Fibroblast of lung (primary cell): ENCODE measurements at places on chromosomes 4 and X. TPM values are rescaled to one million over a fixed set of nuclear protein-coding genes. Genes with fewer than 3 reads are reported as not detected.

DNA sequence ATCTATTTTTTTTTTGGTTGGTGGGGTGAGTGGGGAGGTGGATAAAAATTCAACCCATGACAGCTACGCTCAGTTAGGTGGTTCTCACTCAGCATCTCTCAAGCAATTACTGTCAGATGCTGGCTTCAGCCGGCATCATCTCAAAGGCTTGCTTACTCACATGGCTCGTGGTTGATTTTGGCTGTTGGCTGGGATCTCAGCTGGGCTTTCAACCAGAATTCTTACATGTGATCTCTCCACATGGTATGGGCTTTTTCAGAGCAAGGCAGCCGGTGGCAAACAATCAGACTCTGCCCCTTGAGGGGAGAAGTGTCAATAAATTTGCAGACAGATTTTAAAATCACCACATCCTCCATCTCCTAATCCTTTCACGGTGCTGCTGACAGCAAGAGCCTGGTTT, 47.2 kb downstream of the SLC34A2 start:
- no peak overlapping the region for H3K27ac ChIP-seq
- no peaks in the 10 kb centered on the region for H3K36me3 ChIP-seq
- no peaks in the 10 kb centered on the region for H3K4me1 ChIP-seq
- H3K27me3 ChIP-seq = no peaks in the 10 kb centered on the region
- no peak overlapping the region for H3K4me3 ChIP-seq
- DNase-seq = peak; percentile 19

DNA sequence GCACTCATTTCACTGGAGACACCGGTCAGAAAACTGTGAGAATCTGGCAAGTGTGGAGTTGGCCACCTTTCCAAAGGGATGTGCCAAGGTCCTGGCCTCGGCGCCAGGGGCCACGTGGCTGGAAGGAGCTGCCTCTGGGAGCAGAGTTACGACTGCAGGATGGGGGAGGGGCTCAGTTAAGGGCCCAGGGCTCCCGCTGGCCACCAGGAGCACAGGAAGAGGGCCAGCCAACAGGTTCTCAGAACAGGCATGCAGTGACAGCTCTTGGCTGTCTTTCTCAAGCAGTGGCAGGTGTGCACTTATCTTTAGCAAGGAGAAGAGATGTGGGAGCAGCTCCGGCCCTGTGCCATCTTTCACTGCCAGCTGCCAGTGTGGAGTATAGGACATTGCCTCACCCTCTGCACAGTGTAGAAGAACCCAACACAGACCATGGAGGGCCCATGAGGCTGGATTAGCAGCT, 115.9 kb upstream of the RBPJ start:
- no peaks in the 10 kb centered on the region for H3K36me3 ChIP-seq
- no peaks in the 10 kb centered on the region for H3K27me3 ChIP-seq
- DNase-seq = no peak
- H3K4me3 ChIP-seq = no peak overlapping the region
- no peak overlapping the region for H3K27ac ChIP-seq

DNA sequence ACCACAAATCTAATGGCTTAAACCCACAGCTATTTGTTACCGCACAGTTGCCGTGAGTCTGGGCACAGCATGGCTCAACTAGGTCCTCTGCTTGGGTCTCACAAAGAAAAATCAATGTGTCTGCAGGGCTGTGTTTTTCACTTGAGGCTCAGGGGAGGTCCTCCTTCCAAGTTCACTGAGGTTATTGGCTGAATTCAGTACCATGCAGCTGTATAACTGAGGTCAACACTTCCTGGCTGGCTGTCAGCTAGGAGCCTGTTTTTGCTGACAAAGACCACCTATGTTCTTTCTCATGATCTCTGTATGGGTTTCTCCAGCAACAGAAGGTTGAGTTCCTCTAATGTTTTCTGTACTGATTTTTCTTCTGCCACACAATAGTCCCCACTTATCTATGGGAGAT, 736.7 kb upstream of the PRKX start:
- H3K4me3 ChIP-seq = no peak overlapping the region
- no peak for DNase-seq

- no peaks in the 10 kb centered on the region for H3K27me3 ChIP-seq
- H3K4me3 ChIP-seq = no peak within 1 kb of the TSS
- no peaks in the 10 kb centered on the region for H3K4me1 ChIP-seq
- DNase-seq = no peak
- H3K36me3 ChIP-seq = no peaks in the 10 kb centered on the region
These were observed at the start of gene CAPN6 for GRCh38 chrX:111270339-111270738. Gene CAPN6, minus strand, starts transcription at chrX:111270483. Its CDS starts 6,547 bp downstream, at chrX:111263936.

- H3K36me3 ChIP-seq = no peaks in the 10 kb centered on the region
- no peaks in the 10 kb centered on the region for H3K4me1 ChIP-seq
- H3K27me3 ChIP-seq = no peaks in the 10 kb centered on the region
- H3K4me3 ChIP-seq = no peak overlapping the region
- H3K27ac ChIP-seq = no peak overlapping the region
- no peak for DNase-seq
These were observed 318.4 kb downstream of the DHX15 start for GRCh38 chr4:24265989-24266388.

GRCh38 chr4:96593422-96593821, 753.5 kb downstream of the PDHA2 start:
- no peaks in the 10 kb centered on the region for H3K36me3 ChIP-seq
- H3K4me3 ChIP-seq = no peak overlapping the region
- no peaks in the 10 kb centered on the region for H3K27me3 ChIP-seq

- DNase-seq = peak; percentile 71
- peak overlapping the region; percentile 14 for H3K4me3 ChIP-seq
- no peaks in the 10 kb centered on the region for H3K27me3 ChIP-seq
- peaks cover 14% of the 10 kb centered on the region for H3K4me1 ChIP-seq
- H3K36me3 ChIP-seq = no peaks in the 10 kb centered on the region
- H3K27ac ChIP-seq = peak overlapping the region; percentile 44
These were observed 19.1 kb downstream of the SH3BP2 start for GRCh38 chr4:2811830-2812611.

DNA sequence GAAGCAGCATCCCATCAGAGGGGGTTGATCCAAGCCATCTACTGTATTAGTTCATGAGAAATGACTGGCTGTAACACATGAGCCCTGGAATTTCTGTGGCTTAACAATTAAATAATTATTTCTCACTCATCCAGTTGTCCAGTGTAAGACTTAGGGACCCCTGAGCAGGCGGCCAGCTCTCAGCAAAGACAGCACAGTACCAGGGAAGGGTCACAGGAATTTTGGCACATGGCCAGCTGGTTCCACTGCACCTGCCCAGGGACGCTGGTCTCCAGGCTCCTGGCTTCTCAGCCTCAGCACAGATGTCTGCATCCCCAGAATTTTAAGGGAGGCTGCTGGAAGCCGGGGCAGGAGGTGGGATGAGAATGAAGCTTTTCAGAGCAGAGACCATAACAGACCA, 93.7 kb upstream of the DHRSX start:
- DNase-seq = no peak
- H3K27me3 ChIP-seq = no peaks in the 10 kb centered on the region
- H3K27ac ChIP-seq = no peak overlapping the region

GRCh38 chr4:85302756-85303155, 172.2 kb upstream of the ARHGAP24 start:
- no peaks in the 10 kb centered on the region for H3K27me3 ChIP-seq
- no peak overlapping the region for H3K27ac ChIP-seq
- no peaks in the 10 kb centered on the region for H3K4me1 ChIP-seq
- DNase-seq = no peak

DNA sequence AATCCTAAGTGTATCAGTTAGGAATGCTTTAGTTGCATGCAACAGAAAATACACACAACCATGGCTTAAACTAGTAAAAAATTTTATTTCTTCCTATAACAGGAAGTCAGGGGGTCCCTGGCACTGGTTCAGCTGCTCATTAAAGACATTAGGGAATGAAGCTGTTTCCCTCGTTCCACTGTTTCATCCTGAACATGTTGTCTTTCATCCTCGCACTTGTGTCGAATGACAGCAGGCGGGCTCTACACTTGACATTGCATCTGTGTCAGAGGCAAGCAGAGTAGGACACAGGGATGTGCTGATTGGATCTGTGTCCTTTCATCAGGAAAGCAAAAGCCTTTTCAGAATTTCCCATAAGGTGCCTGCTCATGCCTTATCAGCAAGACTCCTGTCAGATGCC, 22.8 kb upstream of the C1QTNF7 start:
- no peak overlapping the region for H3K4me3 ChIP-seq
- peaks cover 11% of the 10 kb centered on the region for H3K4me1 ChIP-seq
- H3K27ac ChIP-seq = no peak overlapping the region
- no peaks in the 10 kb centered on the region for H3K27me3 ChIP-seq
- no peak for DNase-seq

GRCh38 chrX:129694805-129695204, 40.0 kb upstream of the APLN start:
- H3K27ac ChIP-seq = no peak overlapping the region
- H3K27me3 ChIP-seq = no peaks in the 10 kb centered on the region
- H3K36me3 ChIP-seq = no peaks in the 10 kb centered on the region
- DNase-seq = no peak
- no peaks in the 10 kb centered on the region for H3K4me1 ChIP-seq
- no peak overlapping the region for H3K4me3 ChIP-seq

- H3K27ac ChIP-seq = no peak overlapping the region
- H3K4me1 ChIP-seq = no peaks in the 10 kb centered on the region
- no peak for DNase-seq
- no peaks in the 10 kb centered on the region for H3K36me3 ChIP-seq
- no peaks in the 10 kb centered on the region for H3K27me3 ChIP-seq
These were observed 99.4 kb downstream of the HPGD start for GRCh38 chr4:174422893-174423256.

- H3K27me3 ChIP-seq = no peaks in the 10 kb centered on the region
- H3K4me3 ChIP-seq = no peak overlapping the region
- H3K27ac ChIP-seq = no peak overlapping the region
- no peaks in the 10 kb centered on the region for H3K36me3 ChIP-seq
These were observed 16.4 kb downstream of the MCUB start for GRCh38 chr4:109576462-109576861.

ARHGEF6 gene
- total RNA-seq = 20.5 and 30.1 TPM in 2 replicates

IQCM gene
- under 0.01 TPM in 1 of 2 replicates, not detected in the other for total RNA-seq

MTTP gene
- 0.26 and 0.83 TPM in 2 replicates for total RNA-seq

NOX1 gene
- not detected in 2 replicates for total RNA-seq

JADE3 gene
- 4.1 and 5.3 TPM in 2 replicates for total RNA-seq
